ENCODE measurements at places on chromosomes 3 and 15. TPM values are rescaled to one million over a fixed set of nuclear protein-coding genes. Genes with fewer than 3 reads are reported as not detected.

Gene SV2B
- polyA plus RNA-seq: 2.0 TPM

Gene THRB
- 3.4 TPM for polyA plus RNA-seq

Gene RNU5B-1
- polyA plus RNA-seq: not detected

Gene SEMA5B
- polyA plus RNA-seq: 1.4 TPM

Gene NRG4
- 0.79 TPM for polyA plus RNA-seq

Gene AGBL1
- polyA plus RNA-seq: not detected

Gene P2RY14
- 2.9 TPM for polyA plus RNA-seq

Gene ANAPC13
- 59.0 TPM for polyA plus RNA-seq

Gene PLA2G4D
- not detected for polyA plus RNA-seq

Gene FBXW12
- polyA plus RNA-seq: 1.5 TPM

Gene RAB6B
- polyA plus RNA-seq: 3.2 TPM

Gene PLSCR2
- polyA plus RNA-seq: not detected

Gene LRRC31
- 0.56 TPM for polyA plus RNA-seq

Gene MYRIP
- polyA plus RNA-seq: 2.7 TPM

Data from adipose tissue (tissue), 3 donors.